HT1080 (cell line): ENCODE measurements at places on chromosomes 5 and 9. TPM values are rescaled to one million over a fixed set of nuclear protein-coding genes. Genes with fewer than 3 reads are reported as not detected.

The ZNF883 gene
- total RNA-seq: 4.7 and 5.7 TPM in 2 replicates

- peak; percentile 52 for DNase-seq
Measured at GRCh38 chr9:385818-386398, 171.2 kb downstream of the DOCK8 start.

- no peak for DNase-seq
Measured at GRCh38 chr5:17470064-17470463, 28.0 kb upstream of the TAF11L2 start.

GRCh38 chr5:66653325-66653724 is 57.1 kb downstream of the MAST4 start:
- peak; percentile 94 for DNase-seq

DNA sequence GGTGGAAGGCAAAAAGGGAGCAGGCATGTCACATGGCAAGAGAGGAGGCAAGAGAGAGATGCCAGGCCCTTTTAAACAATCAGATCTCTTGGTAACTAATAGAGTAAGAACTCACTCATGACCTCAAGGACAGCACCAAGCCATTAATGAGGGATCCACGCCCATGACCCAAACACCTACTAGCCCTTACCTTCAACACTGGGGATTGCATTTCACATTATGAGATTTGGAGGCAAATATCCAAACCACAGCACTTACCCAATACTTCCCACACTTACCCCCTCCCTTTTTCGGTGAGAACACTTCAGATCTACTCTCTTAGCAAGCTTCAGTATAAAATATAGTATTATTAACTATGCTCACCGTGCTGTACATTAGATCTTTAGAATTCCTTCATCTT is 41.9 kb downstream of the ZNF354A start:
- no peak for DNase-seq

DNA sequence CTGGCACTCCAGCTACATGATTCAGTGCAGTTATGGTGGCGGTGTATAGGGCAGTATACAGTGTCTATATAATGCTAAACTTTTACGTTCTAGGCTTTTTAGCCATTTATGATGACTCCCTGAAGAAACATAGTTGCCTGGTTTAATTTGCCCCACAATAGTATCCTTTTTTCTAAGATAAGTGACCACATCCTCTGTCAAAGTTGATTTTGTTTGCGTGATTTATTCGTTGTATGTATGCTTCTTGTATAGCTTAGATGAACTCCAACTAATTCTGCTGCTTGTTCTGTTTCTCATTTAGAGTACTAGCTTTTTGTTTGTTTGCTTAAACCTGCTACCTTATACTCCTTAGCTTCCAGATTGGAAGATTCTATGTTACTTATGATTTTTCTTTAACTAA is 83.6 kb downstream of the ERMP1 start:
- no peak for DNase-seq

DNA sequence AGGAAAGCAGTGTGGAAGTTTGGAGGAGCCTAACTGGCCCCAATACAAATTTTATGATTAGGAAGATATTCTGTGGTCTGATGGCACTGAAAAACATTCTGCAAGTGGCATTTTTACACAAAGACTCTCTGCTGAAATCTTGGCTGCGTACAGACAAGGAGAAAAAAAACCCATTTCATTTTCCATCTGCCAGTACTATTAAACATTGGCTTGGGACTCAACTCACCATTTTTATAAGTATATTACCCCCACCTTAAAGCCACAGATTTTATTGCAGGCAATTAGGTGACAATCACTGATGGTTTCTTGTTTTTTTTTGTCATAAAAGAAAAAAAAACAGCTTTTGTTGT is 206.9 kb downstream of the PTTG1 start:
- no peak for DNase-seq

GRCh38 chr5:112485934-112486355 is 66.9 kb upstream of the EPB41L4A start:
- no peak for DNase-seq

- DNase-seq: peak; percentile 58
Measured at GRCh38 chr5:112533362-112533761, 114.3 kb upstream of the EPB41L4A start.
